ENCODE measurements at places on chromosomes 12 and 14. TPM values are rescaled to one million over a fixed set of nuclear protein-coding genes. Genes with fewer than 3 reads are reported as not detected.

GRCh38 chr14:92651758-92652406, 96.5 kb downstream of the LGMN start:
- no peak overlapping the region for H3K27ac ChIP-seq
- H3K36me3 ChIP-seq = peaks cover 27% of the 10 kb centered on the region
- DNase-seq = no peak
- H3K4me3 ChIP-seq = no peak overlapping the region

Gene LRRK2
- total RNA-seq = 1.1 TPM

Gene STYK1
- total RNA-seq = 1.1 TPM

GRCh38 chr12:108418164-108418890, 79.2 kb upstream of the CMKLR1 start:
- H3K4me1 ChIP-seq = no peaks in the 10 kb centered on the region
- no peak overlapping the region for H3K27ac ChIP-seq
- no peaks in the 10 kb centered on the region for H3K36me3 ChIP-seq
- DNase-seq = no peak

Gene PPP1R36
- 0.28 TPM for total RNA-seq

Gene CCDC175
- not detected for total RNA-seq

DNA sequence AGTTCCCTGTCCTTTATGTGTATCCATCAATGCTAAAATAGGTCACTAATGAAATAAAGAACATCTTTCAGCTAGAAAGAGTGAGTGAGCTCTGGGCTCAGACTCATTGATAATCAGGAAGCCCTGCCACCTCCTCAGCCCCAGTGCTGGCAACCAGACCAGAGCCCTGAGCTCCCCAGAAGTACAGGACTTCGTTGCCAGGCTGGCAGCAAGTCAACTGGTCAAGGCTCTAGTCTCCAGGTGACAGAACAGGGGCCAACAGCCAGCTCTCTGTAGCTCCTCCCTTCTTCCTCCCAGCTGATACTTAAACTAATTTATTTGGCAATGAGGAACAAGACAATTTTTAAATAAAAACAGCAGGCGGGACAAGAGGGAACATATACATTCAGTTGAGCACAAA, 145.3 kb downstream of the EGLN3 start:
- H3K4me3 ChIP-seq = no peak overlapping the region
- H3K36me3 ChIP-seq = no peaks in the 10 kb centered on the region
- H3K4me1 ChIP-seq = no peaks in the 10 kb centered on the region
- DNase-seq = no peak
- no peak overlapping the region for H3K27ac ChIP-seq
- peaks cover 7% of the 10 kb centered on the region for H3K27me3 ChIP-seq

GRCh38 chr12:40224439-40225291, at the start of gene LRRK2:
Gene LRRK2 (plus strand): TSS chr12:40224997. CDS start chr12:40225132, 135 bp downstream.
- peak within 1 kb of the TSS; percentile 35 for H3K27ac ChIP-seq
- peak; percentile 28 for DNase-seq
- peaks cover 2% of the 10 kb centered on the region for H3K4me1 ChIP-seq
- no peaks in the 10 kb centered on the region for H3K36me3 ChIP-seq
- peak within 1 kb of the TSS; percentile 52 for H3K4me3 ChIP-seq

All from IMR-90 (cell line).